ENCODE measurements at places on chromosomes 2 and 18. TPM values are rescaled to one million over a fixed set of nuclear protein-coding genes. Genes with fewer than 3 reads are reported as not detected.

LRRTM1 gene
- total RNA-seq = 10.6 TPM

TEKT4 gene
- total RNA-seq = not detected

ATIC gene
- 21.6 TPM for total RNA-seq

G6PC2 gene
- not detected for total RNA-seq

All from temporal lobe (tissue), 4 donors.